ENCODE measurements at places on chromosomes 13 and 19. TPM values are rescaled to one million over a fixed set of nuclear protein-coding genes. Genes with fewer than 3 reads are reported as not detected.

- no peak for DNase-seq
Observed at GRCh38 chr13:41345165-41345913, 34.3 kb downstream of the NAA16 start.

- DNase-seq: no peak
Observed at GRCh38 chr19:17337675-17338432, 501 bp downstream of the GTPBP3 start.

GRCh38 chr13:78777976-78778375 is 119.0 kb upstream of the OBI1 start:
- DNase-seq: no peak

DNA sequence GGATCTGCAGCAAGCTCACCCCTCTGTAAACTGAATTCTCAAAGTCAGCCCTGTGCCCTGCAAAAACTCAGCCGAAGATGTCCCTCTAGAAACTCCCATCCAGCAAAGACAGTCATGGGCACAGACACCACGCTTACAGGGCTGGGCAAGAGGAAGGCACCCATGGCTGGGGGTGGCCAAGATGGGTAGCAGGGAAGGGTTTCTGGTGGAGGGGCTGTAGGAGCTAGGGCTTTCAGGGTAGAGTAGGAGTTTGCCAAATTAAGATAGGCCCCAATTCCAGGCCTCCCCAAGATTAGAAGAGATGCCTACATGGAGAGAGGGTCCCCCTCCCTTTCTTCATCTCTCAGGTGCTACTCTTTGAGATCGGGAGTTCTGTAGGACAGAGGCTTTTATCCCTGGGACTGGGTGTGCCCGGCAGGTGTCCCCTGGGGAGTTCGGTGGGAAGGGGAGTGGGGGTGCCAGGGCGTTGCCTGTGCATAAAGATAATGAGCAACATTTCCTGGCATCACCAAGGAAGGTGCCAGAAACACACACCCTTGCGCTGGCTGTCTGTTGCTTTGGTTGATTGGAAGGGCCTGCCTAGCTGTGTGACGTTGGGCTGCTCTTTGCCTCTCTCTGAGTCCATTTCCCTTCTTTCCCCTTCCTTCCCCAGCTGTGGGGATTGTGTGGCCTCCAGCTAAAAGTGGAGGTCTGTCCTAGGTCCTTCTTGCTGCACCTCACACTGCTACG is 9.4 kb downstream of the NRTN start:
- DNase-seq: no peak

- DNase-seq: no peak
Observed at GRCh38 chr19:28829359-28829758, 383.6 kb downstream of the UQCRFS1 start.

GRCh38 chr13:52945348-52945747 is 83.3 kb upstream of the OLFM4 start:
- no peak for DNase-seq

DNA sequence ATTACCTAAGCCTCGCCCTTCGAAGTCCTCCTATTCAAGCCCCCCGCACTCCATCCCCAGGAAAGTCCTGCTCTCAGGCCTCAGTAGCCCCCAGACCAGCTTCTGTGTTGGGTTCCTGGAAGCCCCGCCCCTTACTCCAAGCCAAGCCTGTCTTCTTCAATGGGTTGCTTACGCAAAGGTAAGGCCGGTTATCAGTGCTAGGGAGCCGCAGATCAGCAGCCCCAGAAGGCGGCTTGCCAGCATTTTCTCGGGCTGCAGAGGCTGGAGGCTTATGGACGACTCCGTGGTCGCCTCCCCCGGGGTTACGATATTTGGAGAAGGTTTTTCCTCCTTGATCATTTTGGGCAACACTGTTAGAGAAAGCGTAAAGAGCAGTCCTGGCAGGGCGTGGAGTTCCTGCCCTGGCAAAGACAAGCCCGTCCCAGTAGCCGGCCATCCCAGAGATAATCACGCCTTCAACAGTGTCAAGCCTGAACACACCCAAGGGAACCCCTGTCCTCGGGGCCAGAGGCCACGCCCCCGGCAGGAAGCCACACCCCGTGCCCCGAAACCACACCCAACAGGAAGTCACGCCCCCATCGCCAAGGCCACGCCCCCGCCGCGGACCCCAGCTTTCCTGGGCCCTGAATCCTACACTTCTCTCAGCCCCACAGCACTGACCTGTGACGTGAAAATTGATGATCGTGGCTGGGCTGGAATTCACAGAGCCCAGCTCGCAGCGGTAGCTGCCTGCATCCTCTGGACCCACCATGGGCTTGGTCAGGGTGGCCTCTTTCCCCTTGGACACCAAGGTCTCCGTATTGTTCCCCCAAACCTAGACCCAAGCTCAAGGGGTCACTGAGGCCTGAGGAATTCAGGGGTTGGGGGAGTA is 954 bp upstream of the RASIP1 start:
- no peak for DNase-seq

DNA sequence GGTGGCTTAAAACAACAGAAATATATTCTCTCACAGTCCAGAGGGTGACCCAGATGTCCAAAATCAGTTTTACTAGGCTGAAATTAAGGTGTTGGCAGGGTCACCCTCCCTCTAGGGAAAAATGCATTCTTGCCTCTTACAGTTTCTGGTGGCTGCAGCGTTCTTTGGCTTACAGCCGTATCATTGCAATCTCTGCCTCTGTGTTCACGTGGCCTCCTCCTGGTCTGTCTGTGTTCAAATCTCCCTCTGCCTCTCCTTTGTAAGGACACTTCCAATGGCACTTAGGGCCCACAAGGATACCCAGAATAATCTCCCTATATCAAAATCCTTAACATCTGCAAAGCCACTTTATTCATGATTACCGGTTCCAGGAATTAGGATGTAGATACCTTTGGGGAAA is 21.1 kb downstream of the KCTD12 start:
- no peak for DNase-seq

DNA sequence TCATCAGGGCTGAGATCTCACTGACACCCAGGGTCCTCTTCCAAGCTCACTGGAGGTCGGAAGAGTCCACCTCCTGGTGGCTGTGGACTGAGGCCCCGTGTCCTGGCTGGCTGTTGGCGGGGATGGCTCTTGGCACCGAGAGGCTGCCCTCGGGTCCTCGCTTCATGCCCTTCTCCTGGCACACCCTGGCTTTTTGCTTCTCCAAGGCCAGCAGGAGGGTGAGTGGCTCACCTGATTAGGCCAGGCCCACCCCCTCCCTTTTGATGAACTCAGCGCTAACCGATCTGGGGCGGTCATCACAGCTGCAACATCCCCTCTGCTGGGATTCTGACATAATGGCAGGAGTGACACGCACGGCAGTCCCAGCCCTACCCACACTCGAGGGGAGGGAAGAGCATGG is 4.4 kb downstream of the SLC39A3 start:
- DNase-seq: no peak

DNA sequence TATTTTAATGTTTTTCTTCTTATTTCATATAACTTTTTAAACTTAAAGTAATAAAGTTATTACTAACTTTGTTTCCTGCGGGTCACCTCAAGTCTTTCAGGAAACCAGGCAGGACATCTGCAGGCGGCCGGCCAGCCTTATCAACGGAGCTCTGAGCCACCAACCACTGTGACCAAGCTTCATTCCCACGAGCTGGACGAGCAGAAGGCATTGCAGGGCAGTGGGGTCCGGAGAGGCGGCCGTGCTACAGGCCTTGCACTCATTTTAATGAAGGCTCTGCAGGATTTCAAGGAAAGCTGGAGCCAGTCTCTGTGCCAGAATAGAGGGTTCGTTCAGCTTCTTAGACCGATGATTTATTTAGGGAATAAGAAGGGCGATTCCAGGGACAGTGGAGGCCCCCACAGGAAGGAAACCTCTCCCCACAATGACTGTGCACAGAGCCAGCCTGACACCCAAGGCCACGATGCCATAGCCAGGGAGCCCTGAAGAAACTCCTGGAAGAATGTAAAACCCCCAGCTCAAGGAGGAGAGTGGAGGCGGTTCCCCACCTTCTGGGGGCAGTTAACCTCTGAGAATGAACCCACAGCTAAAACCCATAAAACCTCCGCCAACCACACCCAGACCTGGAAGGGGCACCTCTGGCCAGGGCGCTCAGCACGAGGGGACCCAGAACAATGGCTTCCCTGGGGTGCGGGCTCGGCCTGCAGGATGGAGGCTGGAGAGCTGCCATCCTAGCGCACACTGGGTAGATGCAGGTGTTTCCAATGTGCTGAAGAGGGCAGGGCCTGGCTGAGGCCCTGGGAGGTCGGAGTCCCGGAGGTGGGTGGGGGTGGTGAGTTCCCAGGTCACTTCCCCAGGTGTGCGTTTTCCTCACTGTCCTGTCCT is 75.0 kb downstream of the RASA3 start:
- no peak for DNase-seq

- DNase-seq: no peak
Observed at GRCh38 chr13:23514076-23514475, 56.1 kb upstream of the TNFRSF19 start.

DNA sequence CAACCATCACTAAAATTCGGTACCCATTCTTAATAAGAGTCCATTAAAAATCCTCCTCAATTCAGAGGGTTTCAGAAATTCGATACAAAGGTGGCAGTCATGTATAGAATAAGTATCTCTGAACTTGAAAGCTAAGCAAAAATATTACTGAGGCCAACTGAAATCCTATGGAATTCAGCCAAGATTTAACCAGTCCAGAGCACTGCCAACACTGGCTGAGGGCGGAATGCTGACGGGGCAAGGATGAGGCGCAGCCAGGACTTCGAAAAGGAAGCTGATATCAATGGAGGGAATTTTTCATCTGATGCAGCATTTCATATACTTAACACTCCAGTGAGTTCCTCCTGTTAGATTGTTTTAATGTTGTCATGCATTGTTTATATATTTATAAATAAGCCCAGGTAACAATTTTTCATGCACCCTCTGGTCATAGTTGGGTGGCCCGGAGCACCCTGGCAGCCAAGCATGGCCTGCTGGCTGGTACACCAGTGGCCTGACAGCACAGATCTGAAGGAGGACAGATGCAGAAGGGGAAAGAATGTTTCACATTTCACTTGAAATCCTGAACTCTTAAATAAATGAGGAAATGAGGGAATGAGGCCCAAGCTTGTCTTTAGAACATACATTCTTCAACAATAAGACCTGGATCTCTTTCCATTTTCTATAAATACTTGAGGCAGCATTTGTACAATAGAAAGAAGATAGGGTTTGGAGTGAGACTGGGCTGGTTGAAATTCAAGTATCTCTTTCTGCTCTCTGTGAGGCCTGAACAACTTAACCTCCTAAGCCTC is 41.5 kb downstream of the WDFY2 start:
- DNase-seq: no peak

DNA sequence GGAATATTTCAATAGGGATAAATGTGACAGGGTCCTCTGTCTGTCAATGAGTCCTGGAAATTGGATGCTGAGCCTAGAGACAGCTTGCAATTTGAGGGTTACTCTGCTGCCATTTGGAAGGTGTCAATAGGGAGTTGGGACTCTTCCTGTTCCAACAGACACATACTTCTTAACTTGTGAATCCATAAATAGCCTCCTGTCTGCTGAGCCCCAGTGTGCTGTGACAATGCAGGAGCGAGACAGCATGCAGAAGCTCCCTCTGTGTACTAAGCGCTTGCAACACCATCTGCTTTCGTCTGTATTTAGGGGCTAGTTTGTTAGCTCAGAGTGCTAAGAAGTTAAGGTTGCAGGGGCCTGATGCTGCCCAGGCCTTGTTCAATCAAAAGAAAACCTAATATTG is 58.5 kb upstream of the GPR12 start:
- DNase-seq: no peak

DNA sequence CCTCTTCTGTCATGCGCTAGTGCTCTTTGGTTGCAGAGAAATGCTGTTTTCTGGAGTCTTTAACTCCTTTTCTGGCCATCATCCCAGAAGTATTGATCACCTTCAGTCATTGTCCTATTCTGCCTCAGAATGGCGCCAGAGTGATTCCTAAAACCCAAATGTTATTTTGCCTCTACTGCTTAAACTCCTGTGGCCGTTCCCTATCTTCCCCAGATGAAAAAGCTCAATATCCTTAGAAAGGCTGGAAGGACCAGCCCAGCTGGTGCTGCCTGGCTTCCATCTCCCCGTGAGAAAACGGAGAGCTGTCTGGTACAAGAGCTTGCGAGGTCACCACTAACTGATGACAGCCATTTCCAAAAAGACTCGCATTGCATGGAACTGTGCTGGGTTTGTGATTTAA is 179.1 kb downstream of the RBM26 start:
- no peak for DNase-seq

DNA sequence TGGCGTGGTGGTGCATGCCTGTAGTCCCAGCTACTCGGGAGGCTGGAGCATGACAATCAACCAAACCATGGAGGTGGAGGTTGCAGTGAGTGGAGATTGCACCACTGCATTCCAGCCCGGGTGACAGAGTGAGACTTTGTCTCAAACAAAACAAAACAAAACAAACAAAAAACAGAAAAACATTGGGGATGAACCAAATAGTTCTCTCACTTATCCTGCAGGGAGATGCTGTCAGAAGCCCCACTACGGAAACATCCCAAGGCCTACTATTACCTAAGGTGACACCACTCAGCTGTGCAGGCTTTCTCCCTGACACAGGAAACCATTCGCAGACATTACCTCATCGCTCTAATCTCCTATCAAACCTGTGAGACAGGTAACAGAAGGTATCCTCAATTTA is 113.5 kb downstream of the FOXO1 start:
- no peak for DNase-seq

DNA sequence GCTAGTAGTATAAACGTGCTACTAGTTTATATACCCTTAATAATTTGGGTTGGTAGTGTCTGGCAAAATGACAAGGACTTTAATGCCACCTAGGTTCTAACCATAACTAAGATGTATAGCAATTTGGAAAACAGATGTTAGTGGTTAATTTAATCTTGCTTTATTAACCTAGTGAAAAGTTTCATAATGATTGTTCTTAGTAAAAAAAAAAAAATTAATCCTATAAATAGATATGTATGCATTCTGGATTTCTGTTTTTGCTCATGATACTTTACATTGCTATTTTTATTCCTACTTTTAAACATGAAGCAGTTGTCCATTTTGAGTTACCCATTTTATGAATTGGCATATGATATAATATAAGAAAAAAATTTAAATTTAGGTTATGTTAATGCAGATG is 36.3 kb downstream of the DGKH start:
- no peak for DNase-seq

DNA sequence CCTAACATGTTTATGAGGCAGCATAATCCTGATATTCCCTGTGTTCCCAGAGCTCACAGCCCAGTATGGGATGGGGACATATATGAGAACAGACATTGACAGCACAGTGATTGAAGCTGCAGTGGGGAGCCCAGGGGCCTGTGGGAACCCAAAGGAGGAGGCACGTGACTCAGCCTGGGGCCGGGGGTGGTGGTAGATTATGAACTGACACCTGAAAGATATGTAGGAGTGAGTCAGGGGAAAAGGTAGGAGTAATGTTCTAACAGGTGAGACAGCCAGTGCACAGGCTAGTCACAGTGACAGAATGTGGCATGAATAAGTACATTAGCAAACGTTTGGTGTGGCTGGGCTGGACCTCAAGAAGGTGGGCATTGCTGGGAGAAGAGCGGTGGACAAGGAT is 29.0 kb downstream of the CKM start:
- DNase-seq: no peak

The PLEKHJ1 gene
- total RNA-seq: 48.4 TPM

The SMIM44 gene
- total RNA-seq: not detected

The PRODH2 gene
- not detected for total RNA-seq

The FAM174C gene
- total RNA-seq: 47.7 TPM

The ZNF793 gene
- 4.8 TPM for total RNA-seq

The CD37 gene
- total RNA-seq: 8.0 TPM

All from esophagus muscularis mucosa (tissue), 4 donors.